Mammary microvascular endothelial cell (primary cell): ENCODE measurements at places on chromosomes 11 and 22. TPM values are rescaled to one million over a fixed set of nuclear protein-coding genes. Genes with fewer than 3 reads are reported as not detected.

Gene CHRDL2
- total RNA-seq, result not detected in 2 replicates

Gene MRPL40
- total RNA-seq, result 39.1 and 46.2 TPM in 2 replicates

Gene OR52A1
- not detected in 2 replicates for total RNA-seq

Gene FREY1
- 0.34 TPM in 1 of 2 replicates, not detected in the other for total RNA-seq

Gene GAL3ST3
- not detected in 2 replicates for total RNA-seq

Gene GGTLC3
- total RNA-seq, result not detected in 2 replicates
